Activated CD4-positive, alpha-beta memory T cell treated with anti-CD3 and anti-CD28 coated beads for 36 hours (primary cell): ENCODE measurements at places on chromosomes 11 and 22.

DNA sequence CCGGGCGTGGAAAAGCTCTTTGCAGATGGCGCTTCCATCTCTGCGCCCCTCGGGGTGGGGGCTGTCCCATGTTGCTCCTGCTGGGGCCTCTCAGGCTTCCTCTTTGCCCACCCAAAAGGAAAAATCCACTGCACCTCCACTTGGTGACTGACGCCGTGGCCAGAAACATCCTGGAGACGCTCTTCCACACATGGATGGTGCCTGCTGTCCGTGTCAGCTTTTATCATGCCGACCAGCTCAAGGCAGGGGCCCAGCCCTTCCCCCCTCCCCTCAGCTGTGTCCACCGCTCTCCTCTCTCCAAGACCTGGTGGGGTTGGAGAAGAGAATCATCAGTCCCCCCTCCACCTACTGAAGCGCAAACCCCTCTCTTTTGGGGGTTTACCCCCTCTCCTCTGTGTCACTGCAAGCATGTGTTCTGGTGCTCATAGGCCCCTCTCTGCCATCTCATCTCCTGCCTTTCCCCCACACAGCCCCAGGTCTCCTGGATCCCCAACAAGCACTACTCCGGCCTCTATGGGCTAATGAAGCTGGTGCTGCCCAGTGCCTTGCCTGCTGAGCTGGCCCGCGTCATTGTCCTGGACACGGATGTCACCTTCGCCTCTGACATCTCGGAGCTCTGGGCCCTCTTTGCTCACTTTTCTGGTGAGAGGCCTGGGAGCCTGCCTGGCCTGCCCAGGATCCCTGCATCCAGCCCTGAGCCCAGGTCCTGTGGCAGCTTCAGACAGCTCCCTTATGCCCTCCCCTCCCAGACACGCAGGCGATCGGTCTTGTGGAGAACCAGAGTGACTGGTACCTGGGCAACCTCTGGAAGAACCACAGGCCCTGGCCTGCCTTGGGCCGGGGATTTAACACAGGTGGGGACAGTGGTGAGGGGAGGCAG, 1.8 kb downstream of the LARGE2 start:
- peak; percentile 6 for DNase-seq

GRCh38 chr11:34425867-34426266, 12.9 kb upstream of the CAT start:
- no peak for DNase-seq

DNA sequence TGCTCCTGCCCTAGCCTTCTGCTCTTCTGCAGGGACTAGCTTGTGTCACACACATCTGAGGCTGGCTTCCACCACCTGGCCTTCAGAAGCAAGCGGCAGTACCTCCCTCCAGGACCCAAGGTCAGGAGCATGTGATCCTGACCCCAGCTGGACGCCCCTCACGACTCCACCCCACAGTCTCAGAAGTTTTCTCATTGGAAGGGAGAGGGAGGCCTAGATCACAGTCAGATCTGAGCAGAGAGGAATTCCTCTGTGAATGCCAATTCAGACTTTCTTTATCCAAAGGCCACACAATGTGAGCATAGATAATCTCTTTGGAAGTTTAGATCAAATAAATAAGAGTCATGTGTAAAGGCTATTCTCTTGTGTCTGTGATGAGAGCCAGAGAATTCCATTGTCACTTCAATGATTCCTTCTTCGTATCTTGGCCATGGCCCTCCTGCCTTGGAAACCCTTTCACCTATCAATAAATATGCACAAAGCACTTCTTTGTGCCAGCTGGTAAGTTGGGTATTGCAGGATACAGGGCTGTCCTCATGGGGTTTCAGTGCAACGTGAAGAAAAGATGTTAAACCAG, 142.9 kb downstream of the SNX19 start:
- no peak for DNase-seq

DNA sequence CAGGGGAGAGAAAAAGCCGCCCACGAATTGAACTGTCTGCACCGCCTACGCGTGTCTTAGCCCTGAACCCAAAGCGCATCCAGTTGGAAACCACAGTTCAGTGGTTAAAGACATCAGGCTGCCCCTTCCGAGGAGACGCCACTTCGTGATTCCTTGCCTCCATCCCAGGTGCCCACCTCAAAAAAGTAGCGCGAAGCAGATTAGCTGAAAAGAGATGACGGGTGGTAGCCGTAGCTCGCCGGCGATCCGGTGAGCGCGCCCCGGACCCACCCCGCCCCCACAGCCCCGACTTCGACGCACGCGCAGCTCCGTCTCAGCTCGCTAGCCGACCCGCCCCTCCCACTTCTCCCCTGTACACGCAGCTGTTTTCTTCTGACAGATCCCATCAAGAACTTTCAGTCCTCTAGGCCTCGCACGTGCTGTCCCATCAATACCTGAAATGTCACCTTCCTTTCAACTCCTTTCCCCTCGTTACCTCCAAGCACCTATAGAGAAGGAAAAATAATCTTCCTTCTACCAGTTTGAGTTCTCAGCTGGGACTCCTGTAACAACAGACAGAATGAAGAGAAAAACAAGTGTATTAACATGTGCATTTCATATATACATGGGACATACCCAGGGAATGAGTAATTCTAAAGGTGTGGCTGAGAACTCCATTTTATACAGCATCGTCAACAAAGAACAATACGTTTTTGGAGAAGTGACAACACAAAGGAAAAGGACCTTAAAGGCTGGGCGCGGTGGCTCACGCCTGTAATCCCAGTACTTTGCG, 49.5 kb downstream of the OR4D9 start:
- DNase-seq = peak; percentile 90

DNA sequence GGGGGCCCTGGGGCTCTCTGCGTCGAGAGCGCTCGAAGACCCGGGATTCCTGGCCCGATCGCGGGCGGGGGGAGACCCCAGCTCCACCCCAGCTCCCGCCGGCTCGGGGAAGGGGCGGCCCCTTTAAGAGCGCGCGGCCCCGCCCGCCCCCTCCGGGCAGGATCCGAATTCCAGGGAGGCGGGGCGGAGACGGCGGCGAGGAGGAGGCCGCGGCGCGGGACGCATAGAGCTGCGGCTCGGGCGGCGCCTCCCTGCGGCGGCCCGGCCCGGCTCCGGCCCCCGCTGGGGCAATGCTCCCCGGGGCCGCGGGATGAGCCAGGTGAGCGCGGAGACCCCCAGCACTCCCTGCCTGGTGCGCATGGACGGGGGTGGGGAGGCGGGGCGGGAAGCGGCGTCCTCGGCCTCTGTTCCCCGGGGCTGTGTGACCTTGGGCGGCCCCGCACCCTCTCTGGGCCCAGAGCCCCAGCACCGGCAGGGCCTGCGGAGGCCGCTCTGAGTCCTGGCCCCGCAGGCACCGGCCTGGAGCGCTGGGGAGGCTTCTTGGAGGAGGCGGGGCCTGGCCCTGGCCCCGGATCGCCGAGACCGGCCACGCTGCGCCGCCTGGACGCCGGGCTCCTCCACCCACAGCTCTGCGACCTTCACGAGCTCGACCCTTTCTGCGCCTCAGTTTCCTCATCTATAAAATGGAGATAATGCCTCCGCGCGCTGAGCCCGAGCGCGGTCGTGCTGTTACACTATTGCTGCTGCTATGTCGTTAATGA, 565 bp downstream of the GAS2L1 start:
- peak; percentile 57 for DNase-seq
